Femur (tissue), 1 donor: ENCODE measurements at places on chromosomes 5 and 9.

DNA sequence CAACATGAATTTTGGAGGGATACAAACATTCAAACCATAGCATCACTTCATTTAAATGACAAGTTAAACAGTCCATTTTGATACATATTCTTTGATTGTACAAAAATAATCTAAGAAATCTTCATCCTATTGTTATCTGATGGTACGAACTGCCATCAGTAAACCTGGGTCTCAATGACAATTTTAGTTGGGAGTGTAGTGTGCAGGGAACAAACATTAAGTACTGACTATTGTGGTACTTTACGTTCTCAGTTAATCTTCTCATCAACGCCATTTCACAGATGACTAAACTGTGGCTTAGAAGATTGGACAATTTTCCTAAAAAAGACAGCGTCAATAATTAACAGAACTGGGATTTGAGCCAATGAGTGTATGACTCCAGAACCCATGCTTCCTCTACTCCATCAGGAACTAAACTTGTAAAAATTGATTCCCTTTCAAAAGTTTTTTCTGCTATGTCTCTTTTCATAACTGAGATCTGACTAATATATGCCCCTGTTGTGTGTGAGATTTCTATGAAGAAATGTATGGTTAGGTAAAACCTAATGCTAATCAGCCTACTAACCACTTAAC is 21.1 kb downstream of the TNPO1 start:
- DNase-seq = no peak

DNA sequence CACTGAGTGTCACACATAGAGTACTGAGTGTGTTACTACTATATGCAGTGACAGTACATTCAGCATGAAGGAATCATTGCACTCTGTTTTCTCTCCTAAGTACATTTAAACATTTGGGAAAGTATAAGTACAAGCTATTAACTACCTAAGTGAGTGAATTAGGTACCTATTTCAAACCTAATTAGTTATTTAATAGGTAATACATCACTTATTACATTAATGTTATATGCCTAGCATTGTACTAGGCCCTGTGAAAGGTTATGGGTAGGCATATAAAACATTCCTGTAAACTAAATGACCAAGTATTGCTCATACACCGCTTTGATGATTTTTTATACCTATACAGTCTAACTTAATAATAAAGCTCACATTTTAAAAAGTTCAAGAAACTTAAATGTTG is 25.7 kb upstream of the PPP3R2 start:
- DNase-seq = no peak

DNA sequence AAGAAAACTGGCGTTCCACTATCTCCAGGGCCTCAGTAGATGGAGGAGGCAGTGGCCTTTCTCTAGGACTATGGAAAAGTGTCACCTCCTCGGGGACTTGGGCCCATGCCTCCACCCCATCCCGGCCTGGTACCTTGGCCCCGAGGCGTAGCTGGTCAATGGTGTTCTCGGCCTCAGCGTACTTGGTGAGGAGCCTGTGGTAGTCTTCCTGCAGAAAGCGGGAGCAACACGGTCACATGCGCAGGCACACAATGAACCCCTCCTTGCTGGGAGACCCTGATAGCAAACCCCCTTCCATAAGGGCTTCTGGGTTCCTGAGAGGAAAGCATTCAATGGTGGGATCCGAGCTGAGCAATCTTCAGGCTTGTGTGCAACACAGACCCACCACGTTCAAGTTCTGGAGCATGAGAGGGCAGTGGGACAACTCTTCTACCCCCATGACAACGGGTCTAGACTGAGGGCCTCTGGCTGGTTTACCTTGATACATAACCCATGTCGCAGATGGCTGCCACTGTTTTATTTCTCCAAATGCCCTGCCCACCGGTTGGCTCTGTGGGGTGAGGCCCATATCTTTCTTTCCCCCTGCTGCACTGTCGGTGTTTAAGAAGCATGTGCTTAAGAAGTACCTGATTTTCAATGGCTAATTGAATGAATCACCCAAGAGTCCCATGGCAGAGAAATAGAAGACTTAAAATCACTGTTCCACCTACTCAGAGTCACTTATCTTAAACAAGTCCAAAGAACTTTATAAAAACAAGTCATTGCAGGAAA is 13.6 kb downstream of the AKNA start:
- DNase-seq = no peak

DNA sequence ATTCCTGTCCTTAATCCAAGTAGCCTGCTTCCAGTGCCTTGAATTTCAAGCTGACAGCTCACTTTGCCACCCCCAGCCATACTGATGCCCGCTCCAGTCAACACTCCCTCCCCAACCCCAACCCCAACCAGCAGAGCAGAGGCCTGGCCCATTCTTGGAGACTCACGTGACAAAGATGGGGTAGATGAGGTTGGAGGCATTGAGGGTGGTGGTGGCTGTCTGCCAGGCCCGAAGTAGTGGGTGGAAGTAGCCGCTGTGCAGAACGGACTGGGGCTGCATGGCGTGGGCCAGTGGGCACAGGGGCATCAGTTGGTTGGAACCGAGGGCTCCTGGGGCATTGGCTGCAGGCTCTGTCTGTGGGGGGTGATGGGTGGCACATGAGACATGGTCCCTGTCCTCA is 7.8 kb downstream of the ALAD start:
- no peak for DNase-seq

GRCh38 chr9:37693260-37693659 is 42.5 kb downstream of the FRMPD1 start:
- DNase-seq = no peak

DNA sequence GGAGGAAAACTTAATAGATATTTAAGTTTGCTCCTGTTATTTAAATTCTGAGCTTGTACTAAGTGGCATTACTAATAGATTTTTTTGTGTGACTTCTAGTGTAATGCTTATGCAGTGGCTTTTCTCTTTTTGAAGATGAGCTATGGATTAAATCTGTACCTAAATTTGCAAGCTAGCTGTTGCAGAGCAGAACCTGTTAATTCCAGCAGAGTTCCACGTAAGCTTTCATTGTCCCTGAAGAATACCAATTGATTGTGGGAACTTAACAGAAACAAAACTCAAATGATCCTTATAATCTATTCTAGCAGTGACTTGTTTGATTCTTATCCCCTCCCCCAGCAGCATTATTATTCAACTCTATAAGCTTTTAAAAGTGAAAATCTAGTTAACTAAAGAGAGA is 51.7 kb downstream of the MAN2A1 start:
- no peak for DNase-seq

GRCh38 chr5:1484730-1485578 is 38.8 kb downstream of the LPCAT1 start:
- DNase-seq = no peak

- DNase-seq = peak; percentile 43
These were observed 553.8 kb downstream of the PTPRD start for GRCh38 chr9:10059044-10059443.

- no peak for DNase-seq
These were observed 26.9 kb upstream of the CEP120 start for GRCh38 chr5:123450114-123450513.

GRCh38 chr9:82721593-82721992 is 341.3 kb downstream of the RASEF start:
- DNase-seq = no peak

DNA sequence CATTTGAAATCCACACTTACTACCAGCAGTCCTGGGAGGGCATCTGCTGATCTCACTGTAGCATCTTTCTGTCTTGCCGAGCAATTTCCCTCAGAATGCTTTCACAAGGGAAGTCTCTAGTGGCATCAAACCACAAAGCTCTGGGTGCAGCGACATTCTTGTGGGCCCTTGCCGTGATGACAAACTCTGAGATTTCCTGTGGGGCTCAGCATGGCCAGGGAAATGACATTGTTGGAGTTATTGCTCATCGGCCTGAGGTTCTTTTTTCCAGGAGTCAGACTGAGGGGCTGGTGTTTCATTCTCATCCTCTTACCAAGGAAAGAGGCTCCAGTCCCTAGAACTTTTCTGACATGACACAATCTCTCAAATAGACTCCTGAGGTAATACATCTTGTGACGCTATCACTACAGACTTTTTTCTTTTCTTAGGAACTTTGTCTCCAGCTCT is 51.4 kb downstream of the PFDN1 start:
- peak; percentile 58 for DNase-seq

DNA sequence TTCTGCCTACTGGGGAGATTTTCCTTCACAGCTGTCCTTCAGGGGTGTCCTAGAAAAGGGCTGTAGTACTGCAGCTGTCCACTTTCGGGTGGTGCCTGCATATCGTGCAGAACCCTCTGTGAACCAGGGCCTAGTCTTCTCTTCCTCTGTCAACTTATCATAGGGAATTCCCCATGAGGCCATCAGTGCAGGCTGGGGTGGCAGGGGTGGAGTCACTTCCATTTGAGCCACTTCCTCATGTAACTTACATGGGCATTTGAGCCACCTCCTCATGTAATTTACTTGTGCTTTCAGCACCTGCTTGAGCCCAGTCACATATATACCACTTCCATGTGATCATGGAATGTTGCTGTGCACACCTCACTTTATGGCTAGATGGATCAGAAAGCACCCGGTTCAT is 742.0 kb upstream of the RGMB start:
- no peak for DNase-seq

- DNase-seq = no peak
These were observed 12.5 kb downstream of the DNAH5 start for GRCh38 chr5:13932011-13932410.

DNA sequence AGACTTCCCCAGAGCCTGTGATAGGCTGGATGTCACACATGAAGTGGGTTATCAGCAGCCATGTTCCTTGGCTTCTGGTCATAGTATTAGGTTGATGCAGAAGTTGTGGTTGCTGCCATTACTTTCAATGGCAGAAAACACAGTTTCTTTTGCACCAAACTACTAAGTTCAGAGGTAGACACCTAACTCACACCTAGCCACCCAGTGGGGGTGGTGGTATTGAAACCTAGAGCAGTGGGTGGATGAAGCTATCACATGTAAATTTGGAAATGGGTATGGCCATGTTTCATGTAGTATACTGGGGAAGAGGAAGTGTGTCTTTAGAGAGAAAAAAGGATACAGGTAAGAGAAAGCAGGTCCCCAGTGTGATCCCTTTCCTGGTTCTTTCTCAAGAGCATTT is 347.9 kb upstream of the SEMA6A start:
- DNase-seq = no peak

DNA sequence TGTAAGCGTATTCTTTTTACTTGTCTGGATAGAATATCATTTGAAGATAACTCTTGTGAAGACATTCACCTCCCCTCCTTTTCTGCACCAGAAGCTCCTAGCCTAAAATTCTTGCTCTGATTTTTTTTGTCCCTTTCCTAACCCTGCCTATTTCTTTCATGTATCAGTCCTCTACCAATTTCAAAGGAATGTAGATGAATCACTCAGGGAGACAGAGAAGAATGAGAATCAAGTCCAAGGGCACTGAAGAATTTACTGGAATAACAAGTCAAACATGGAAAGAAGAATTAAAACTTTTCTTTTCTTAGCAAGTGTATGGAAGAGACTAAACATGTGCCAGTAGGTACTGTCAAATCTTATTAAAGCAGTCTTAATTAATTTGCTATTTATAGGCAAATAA is 618.7 kb downstream of the DNAH5 start:
- no peak for DNase-seq

- DNase-seq = no peak
These were observed 52.7 kb downstream of the MSX2 start for GRCh38 chr5:174777111-174777510.

DNA sequence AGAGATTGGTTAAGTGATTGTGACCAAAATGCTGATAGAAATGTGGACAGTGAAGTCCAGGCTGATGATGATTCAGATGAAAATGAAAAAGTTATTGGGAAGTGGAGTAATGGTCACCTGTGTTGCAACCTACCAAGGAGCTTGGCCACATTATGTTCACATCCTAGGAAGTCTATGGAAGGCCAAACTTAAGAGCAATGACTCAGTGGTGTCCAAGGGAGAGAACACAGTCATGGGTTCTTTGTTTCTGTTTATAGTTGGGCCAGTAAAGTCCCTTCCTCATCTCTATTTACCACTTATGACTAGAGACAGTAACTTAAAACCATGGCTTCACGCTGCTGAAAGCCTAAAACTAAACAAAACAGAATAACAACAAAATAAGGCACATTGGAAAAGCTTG is 555.3 kb upstream of the DAB2 start:
- DNase-seq = no peak

DNA sequence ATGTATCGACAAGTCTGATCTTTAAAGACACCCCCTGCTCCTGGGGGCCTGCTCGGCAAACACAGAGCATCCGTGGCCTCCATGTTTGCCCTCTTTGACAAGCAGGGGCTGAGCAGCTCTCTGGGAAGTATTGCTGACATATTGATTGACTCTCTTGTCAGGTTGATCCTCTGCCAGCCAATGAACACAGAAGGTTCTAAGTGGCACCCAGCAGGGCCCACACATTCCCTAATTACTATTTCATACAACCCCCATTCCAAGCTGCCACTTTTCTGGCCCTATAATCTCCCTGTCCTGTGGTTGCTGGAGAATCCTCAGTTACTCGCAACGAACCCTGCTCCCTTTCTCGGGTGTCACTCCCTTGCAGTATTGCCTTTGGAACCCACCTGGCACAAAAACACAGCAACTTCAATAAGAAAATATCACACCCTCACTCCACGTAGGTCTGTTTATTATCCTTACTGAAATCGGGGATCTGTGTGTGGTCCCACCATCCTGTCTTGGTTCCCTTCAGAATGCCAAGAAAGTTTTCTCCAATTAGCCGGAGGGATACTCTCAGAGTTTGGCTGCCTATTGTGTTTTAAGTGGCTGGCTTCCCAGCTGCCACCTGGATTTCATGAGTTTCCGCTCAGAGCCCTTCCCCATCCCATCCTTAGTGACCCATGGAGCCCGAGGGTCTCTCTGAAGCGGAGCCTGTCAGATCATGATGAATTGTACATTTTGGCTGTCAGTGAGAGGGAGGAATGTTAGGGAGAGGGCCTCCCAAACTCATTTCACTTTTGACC is 249.0 kb upstream of the WWC1 start:
- DNase-seq = peak; percentile 53

- DNase-seq = no peak
These were observed 29.5 kb downstream of the TTC39B start for GRCh38 chr9:15277400-15278090.

GRCh38 chr5:68708156-68708841 is 385.5 kb upstream of the SLC30A5 start:
- DNase-seq = no peak

DNA sequence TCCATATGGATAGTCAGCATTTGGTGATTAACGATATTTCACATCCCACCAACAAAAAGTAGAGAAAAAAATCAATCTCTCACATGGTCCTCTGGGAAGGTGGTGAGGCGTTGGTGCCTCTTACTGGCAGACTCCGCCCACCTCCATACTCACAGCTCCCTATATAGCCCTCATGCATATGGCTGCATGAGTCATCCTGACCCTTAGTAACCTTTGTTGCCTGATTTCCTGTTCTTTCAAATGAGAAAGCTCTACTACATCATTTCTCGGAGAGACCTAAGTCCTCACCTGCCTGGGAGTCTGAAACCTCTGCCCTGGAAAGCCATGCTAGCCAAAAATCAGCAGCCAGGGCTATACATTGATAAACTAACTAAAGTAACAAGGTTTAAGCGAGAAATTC is 33.3 kb upstream of the ABCA1 start:
- DNase-seq = no peak

GRCh38 chr5:9555961-9556360 is 10.1 kb upstream of the SEMA5A start:
- DNase-seq = no peak

GRCh38 chr9:110835859-110836271 is 167.3 kb downstream of the MUSK start:
- DNase-seq = no peak

GRCh38 chr5:34685485-34686165 is 29.5 kb downstream of the RAI14 start:
- DNase-seq = no peak
